NK-92 treated with Interleukin-12 subunit alpha and Interleukin-12 subunit beta, amount 100 ng/mL, for 24 hours (cell line): ENCODE measurements at places on chromosomes 11 and 22.
A peak's percentile ranks its signal among the peaks of the same experiment; 100 is the strongest.

DNA sequence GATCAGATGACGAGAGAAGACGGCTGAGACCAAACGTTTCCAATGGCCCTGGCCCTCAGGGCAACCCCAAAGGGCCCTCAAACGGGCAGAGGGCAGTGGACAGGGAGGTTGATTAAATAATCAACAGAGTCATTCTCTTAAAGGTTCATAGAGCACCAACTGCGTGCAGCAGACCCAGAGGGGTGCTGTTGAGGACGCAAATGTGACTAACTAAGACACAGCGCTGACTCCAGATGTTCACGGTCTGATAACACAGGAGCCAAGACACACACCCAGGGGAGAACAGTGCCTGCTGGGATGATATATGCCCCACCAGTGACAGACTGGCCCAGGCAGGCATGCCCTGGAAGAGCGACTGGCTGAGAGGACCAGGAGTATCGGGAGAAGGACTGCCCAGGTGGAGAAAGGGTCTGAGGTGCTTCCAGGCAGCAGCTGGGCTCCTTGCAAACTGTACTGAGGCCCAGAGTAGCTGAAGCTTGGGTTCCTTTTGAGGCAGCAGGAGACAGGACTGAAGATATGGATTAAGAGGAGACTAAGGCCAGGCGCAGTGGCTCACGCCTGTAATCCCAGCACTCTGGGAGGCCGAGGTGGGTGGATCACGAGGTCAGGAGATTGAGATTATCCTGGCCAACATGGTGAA lies 7.7 kb downstream of the VWCE start:
- no peak for DNase-seq

- no peak for DNase-seq
These were observed 13.4 kb downstream of the CPT1A start for GRCh38 chr11:68828155-68828931.

GRCh38 chr11:100269516-100269915 lies 417.6 kb upstream of the ARHGAP42 start:
- DNase-seq = no peak

DNA sequence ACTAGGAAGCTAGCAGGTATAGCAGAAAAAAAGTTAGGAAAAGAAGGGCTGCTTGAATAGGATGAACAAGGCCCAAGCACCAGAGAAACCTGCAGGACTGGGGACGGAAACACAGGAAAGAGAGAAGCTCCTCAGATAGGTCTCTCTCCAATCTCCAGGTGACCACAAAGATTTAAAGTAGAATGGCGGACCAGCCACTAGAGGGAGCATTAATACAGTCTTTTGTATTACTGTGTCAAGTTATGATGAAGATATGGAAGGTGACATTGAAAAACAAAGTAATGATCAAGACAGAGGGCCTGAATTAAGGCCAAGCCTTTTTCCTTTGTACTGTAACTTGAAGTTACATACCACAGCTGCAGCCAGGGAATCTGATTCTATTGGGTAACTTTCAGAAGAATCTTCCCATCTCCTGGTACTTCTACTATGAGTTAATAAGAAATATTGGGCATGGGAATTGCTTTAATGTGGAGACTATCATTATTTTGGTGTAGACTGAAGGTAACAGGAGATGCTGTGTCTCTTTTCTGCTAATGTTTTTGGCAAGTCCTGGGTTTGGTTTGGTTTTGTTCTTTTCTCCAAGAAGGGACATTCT lies 33.8 kb downstream of the OR2AG2 start:
- peak; percentile 12 for DNase-seq

DNA sequence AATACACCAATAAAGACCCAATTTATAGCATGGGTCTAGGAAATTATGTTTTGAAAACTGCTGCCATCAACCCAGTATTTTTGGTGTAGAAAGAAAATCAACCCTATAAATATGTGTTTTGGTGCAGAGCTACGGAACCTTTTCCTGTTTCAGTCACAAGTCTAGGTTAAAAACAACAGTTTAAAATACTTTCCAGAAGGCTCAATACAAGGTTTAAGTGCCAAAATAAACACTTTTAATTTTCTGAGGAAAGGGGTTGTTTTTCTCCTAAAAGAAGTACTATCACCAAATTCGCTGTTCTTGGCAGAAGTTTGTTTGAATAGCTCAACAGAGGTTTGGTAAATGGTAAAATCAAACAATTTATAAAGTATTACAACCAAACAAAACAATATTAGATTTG lies 201.3 kb downstream of the TMEM135 start:
- DNase-seq = no peak

- no peak for DNase-seq
These were observed 69.6 kb upstream of the SHISAL1 start for GRCh38 chr22:44382116-44383038.

- no peak for DNase-seq
These were observed 29.4 kb downstream of the TRIM5 start for GRCh38 chr11:5655474-5655873.

- no peak for DNase-seq
These were observed 14.1 kb upstream of the GLYAT start for GRCh38 chr11:58745705-58746364.

GRCh38 chr11:70397336-70397982 lies 870 bp upstream of the CTTN start:
- DNase-seq = no peak

DNA sequence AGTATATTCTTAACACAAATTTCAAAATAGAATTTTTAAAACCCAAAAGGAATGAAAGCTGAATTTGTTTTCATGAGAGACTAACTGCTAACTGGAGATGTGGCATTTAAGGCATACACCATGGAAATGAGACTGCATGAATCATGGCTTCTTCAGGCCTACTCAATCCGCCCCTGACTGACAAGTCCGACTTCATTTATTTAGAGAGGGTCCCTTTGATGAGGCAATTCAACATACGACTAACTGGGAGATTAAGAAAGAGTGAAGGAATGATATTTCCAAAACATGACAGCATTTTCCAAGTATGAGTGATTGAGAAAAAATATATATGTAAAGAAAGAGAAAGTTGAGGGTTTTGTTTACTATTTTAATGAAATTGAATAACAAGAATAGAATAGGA lies 720.1 kb downstream of the DLG2 start:
- DNase-seq = no peak

DNA sequence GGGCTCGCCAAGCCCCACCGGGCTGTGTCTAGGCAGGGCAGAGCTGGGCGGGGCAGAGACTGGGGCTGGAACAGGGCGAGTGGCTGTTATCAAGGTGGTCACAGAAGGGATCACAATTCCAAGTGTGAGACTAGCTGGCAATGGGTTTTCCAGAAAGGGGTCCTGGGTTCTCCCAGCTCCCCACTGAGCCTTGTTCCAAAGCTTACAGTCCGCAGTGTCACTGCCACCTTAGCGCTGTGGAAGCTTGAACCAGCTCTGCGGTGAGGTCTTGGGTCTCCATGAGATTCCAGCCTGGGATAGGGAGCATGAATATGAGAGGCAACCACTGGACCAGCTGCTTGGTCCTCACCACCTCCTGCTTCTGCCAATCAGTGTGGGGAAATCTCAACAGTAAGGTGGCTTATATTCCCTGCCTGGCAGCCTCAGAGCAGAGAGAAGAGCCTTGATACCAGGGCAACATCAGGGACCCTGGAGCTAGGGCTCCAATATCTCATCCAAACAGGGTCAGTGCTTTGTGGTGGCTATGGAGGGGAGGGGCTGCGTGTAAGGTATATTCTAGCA lies 831 bp downstream of the CD44 start:
- no peak for DNase-seq

DNA sequence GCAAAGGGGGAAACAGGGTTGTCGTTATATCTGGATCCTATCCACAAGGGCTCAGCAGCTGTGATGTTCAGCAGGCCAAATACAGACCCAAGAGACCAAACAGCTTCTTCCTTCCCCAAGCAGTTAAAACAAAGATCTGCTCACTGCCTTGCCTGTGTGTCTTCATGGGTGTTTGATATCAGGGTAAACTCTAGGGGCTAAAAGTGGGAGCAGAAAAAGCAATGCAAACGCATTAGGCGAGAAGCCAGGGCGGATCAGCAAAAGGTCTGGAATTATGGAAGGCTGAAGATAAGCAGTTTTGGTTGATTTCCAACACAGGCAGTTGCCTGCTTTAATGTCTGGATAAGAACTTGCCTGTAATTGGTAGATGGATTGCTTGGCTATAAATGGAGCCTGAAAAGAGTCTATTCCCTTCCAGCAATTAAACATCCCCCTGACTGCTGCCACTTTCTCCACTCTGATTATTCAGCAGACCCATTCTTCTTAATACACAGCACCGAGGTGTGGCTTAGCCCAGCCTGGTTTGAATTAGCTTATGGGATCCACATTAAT lies 126.3 kb downstream of the COMMD9 start:
- DNase-seq = no peak

DNA sequence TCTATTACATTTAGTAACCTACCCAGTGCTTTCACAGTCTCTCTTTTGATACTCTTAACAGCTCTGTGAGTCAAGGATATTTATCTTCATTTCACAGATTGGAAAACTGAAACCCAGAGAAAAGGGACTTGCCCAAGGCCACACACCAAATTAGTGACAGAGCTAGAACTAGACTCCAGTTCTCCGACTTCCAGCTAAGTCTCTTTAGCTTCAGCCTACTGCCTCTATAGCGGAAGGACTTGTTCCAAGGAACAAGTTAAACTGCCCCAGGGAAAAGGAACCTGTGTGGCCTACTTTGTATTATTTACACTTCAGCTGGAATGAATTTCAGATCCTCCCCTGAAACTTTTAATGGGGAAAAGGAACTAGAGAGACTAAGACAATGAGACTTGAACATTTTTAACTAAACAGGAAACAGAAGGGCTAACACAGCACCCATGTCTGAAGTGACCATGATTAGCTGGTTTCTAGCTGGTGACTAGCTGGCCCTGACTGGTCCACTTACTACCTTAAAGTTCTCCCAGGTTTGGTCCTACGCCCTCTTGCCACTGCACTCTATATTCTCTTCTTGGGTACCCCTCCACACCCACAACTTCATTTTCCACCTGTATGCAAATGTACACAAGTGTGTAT lies 1.3 kb downstream of the LRRC51 start:
- DNase-seq = no peak

DNA sequence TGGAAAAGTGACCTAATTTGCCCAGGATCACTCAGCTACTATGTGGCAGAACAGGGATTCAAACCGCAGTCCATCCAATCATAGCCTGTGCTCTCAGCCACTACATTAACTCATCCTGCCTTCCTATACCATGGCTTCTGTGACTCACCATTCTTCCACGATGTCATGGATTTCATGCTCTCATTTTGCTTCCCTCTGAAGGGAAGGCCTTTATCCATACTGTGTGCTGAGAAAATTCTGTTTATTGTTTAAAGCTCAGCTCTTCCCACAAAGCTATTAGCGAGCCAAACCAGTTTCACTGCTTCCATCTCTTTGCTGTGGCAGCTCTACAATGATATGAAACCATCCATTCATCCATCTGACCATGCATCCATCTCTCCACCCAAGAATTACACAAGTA lies 289.9 kb downstream of the TENM4 start:
- DNase-seq = no peak

- DNase-seq = no peak
These were observed 42.9 kb downstream of the PRDM10 start for GRCh38 chr11:129959687-129960086.

GRCh38 chr11:13776134-13776815 lies 107.8 kb downstream of the FAR1 start:
- DNase-seq = no peak

GRCh38 chr11:133943950-133944698 lies 12.6 kb downstream of the IGSF9B start:
- DNase-seq = no peak

DNA sequence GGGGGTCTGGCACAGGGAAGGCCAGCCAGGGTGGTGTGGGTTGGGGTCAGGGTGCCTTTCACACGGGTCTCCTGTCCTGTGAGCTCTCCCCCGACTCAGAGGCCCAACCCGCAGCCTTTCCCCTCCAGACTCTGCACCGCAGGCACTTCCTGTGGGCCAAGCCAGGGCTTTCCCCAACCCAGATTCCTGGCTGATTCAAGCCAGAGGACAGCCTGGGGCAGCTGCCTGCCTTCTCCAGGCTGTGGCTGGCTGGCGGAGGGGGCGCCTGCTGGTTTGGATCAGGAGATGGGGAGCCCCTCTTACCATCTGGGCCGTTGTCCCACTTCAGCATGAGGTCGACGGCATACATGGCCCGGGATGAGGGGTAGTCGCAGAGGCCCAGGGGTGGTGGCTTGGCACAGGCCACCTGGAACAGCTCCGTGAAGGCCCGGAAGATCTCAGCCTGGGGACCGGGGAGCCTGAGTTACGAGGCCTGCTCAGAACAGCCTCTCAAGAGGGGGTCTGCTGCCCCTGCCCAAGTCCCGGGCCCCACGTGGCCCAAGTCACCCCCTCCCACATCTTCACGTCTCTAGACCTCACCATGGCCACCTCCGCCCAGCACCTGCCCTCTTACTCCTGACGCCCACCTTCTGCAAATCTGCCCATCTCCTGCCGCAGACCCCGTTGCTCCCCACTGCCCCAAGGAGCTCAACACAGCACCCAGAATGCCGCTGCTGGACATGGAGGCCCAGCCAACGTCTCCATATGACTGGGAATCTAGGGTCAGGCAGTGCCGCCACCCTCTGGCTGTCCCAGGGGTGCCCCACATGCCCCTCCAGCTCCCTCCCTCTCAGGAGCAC lies 17.3 kb downstream of the TSPO start:
- no peak for DNase-seq

- no peak for DNase-seq
These were observed 322.7 kb upstream of the PLET1 start for GRCh38 chr11:112583261-112583893.

DNA sequence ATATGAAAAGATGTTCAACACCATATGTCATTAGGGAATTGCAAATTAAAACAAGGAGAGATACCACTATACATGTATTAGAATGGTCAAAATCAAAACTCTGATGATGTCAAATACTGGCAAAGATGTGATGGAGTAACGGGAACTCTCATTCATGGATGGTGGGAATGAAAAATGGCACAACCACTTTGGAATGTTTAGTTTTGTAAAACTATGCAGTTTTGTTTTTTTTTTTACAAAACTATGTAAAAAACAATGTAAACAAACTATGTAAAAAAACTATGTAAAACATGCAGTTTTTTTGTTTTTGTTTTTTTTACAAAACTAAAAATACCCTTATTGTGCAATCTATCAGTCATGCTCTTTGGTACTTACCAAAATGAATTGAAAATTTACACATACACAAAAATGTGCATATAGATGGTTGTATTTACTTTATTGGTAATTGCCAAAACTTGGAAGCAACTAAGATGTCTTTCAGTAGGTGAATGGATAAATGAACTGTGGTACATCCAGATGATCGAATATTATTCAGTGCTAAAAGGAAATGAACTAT lies 5.0 kb upstream of the USP47 start:
- DNase-seq = no peak

DNA sequence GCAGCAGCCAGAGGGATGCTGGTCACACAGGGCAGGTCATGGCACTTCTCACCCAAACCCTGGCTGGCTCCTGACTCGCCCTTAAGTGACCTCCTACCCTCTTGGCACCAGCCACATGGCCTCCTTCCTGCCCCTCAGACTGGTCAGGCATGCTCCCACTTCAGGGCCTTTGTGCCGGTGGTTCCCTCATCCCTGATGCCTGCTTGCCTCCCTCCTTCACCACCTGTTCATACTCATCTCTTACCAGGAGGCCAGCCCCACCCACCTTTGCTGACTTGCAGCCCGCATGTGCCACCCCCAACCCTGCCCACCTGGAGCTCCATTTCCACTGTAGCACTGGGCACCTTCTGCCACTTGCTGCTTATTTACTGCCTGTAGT lies 20.1 kb downstream of the GNAZ start:
- DNase-seq = no peak

- DNase-seq = peak; percentile 32
These were observed 39.0 kb upstream of the ADA2 start for GRCh38 chr22:17258015-17258787.
